ENCODE measurements at places on chromosomes 2 and 18.

DNA sequence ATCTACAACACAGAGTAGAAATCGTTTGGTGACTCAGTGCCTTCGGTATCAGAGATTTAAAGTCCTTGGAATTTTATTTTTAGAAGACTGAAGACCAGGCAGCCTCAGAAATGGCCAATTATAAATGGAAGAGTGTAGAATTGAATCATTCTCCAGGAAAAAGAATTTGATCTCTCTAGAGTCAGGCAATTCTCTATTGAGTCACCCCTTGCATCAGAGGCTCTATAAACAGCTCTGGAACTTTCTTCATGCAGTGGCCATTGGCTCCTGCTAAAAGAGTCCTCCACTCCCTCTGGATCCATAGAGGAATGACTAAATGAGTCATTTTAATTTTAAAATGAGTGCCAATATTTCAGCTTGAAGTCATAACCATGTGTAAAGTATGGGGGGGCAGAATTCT lies 816.2 kb downstream of the TDRD15 start:
- DNase-seq, result no peak

- DNase-seq, result no peak
These were observed 143.2 kb upstream of the KYNU start for GRCh38 chr2:142734231-142734630.

GRCh38 chr2:33034784-33035183 lies 88.0 kb downstream of the LTBP1 start:
- no peak for DNase-seq

- DNase-seq, result no peak
These were observed 283 bp upstream of the RBBP8 start for GRCh38 chr18:22932885-22933205.

- DNase-seq, result no peak
These were observed 260.6 kb upstream of the TNP1 start for GRCh38 chr2:217120429-217120828.

DNA sequence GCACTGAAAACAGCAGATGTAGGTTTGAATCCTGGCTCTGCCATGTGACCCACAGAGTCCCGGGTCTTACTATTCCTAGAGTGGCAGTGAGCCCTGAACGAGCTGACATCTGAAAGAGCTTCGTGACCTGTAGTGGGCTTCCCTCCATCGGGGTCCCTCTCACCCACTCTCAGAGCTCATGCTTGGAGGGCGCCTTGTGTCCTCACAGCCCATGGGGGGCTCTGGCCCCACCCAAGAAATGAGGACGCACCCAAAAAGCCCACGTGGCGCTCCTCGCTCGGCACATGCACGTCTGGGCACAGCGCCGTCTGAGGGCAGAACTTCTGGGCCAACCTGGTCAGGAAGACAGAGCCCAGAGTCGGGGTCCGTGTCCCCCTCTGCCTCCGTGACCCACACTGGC lies 23.7 kb downstream of the LBH start:
- no peak for DNase-seq

DNA sequence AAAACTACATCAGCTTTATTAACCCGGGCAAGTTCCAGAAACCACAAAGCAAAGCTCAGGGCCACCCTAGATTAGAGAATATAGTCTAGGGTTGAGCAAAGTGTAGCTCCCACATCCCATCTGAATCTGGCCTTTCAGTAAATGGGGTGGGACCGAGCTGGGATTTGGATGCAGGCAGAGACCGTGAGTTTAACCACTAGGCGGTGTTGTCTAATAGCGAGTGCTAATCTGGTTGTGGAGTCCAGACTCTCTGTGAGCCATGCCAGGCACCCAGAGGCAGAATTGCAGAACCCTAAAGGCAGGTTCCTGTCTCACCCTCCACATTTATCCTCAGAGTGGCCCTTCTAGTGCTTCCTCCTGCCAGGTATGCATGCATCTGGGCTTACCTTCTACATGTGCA lies 435.9 kb downstream of the TSN start:
- no peak for DNase-seq

GRCh38 chr18:49949951-49950395 lies 136.6 kb upstream of the ACAA2 start:
- DNase-seq, result no peak

DNA sequence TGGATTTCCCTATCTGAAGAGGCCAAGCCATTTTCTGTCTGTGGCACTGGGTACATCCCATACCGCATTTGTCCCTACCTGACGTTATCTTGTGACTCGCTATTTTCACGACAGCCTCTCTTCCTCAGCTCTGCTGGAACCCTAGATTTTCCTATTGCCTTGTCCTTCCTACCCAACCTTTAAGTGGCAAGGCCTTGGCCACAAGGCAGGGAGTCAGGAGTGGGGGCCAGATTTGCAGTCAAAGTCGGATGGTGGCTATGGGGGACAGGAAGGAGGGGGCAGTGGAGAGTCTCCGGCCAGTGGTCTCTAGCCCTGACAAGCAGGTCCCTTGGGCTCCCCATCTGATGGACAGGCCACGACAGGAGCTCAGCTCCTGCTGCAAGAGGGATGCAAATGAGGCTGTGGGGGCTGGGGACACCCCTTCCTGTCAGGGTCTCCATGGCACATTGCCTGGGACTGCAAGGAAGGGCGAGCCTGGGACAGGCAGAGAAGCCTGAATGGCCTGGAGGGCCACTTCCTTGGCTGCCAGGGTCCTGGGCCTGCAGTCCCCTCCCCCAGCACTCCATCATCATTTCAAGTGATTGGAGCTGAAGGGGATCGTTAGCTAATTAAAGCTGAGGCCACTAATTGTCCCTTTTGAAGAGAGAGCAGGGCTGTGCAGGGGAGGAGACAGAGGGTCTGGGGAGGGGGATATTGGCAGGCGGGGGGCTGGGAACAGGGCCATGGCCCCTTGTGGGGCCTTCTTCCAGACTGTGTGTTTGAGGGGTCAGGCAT lies 6.3 kb upstream of the ECEL1 start:
- no peak for DNase-seq

GRCh38 chr2:234135750-234136221 lies 85.3 kb downstream of the SPP2 start:
- DNase-seq, result peak; percentile 67

GRCh38 chr2:164910101-164910899 lies 45.0 kb downstream of the SLC38A11 start:
- no peak for DNase-seq

GRCh38 chr2:115807276-115807675 lies 1364.8 kb downstream of the DPP10 start:
- no peak for DNase-seq

GRCh38 chr2:104840156-104840555 lies 13.8 kb upstream of the POU3F3 start:
- DNase-seq, result no peak

GRCh38 chr2:213252206-213252605 lies 32.1 kb upstream of the SPAG16 start:
- DNase-seq, result no peak

DNA sequence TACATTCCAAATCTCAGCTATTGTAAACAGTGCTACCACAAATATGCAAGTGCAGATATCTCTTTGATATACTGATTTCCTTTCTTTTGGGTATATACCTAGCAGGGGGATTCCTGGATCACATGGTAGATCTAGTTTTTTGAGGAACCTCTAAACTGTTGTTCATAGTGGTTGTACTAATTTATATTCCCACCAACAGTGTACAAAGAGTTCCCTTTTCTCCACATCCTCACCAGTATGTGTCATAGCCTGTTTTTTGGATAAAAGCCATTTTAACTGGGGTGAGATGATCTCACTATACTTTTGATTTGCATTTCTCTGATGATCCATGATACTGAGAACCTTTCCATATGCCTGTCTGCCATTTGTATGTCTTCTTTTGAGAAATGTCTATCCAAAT lies 6.3 kb upstream of the CCNT2 start:
- no peak for DNase-seq
